GM12892 (cell line): ENCODE measurements at places on chromosomes 12 and 14.

DNA sequence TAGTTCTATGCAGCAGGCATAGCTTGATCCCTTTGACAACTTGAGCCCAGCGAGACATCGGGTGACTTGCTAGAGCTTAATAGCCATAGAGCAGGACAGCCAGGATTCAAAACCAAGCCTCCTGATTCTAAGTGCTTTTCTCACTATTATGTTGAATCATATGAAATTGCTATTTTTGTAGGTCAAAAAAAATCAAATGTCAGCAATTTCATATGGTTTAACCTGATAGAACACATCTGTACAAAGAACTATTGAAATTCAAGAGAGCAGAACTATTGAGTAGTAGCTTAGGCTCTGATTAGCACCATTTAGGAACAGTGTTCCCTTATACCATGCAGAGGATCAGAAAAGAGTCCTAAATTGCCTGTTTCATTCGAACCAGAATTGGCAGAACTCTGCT is 132.0 kb downstream of the EMP1 start:
- no peak for DNase-seq

GRCh38 chr12:27840229-27840999 is 60.4 kb upstream of the MANSC4 start:
- DNase-seq: no peak

DNA sequence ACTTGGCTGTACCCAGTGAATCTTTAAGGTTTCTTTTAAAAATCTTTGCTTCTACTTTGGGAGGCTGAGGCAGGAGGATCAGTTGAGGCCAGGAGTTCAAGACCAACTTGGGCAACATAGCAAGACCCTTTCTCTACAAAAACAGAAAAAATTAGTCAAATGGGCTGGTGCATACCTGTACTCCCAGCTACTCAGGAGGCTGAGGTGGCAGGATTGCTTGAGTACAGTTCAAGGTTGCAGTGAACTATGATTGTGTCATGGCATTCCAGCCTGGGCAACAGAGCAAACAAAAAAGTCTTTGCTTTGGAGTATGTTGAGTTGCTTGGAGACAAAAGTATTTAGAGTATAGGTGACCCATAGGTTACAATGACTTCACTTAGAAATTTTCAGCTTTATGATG is 6.2 kb upstream of the DDX55 start:
- DNase-seq: no peak

DNA sequence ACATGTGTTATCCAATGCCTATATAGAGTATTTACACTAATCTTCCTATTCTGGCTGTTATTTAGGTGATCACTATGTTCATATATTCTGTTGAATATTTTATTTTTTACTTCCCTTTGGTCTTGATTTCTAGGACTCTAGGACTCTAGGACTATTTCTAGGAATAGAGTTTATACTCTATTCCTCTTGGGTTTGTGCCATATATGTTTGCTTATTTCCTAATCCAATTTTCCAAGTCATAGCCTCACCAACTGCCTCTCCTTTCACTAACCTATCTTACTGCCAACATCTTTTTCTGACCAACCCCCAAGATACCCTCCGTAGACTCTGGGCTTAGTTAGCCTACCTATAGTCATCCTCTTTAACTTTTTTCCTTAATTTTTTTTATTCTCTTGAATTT is 28.5 kb downstream of the ARF6 start:
- no peak for DNase-seq

- no peak for DNase-seq
Observed at GRCh38 chr14:106393742-106394141, 867.4 kb downstream of the TMEM121 start.

DNA sequence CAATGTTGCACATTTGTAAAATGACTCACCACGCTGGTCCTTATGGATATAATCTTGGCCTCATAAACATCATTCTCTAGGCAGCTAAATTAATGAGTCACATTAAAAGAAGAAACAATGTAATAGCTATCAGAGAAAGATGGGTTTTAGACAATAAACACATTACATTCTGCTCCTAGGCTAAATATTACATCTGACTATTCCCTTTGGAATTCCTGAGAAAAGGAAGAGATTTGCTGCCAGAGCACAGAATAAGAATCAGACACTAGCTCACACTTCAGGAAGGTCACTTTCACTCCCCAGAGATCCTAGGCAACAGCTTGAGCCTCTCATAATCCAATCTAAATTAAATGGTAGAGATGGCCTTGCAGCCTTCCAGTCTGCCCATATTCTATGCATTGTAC is 218.2 kb downstream of the PTPRO start:
- DNase-seq: no peak

- no peak for DNase-seq
Observed at GRCh38 chr12:92162079-92162478, 16.4 kb upstream of the BTG1 start.

DNA sequence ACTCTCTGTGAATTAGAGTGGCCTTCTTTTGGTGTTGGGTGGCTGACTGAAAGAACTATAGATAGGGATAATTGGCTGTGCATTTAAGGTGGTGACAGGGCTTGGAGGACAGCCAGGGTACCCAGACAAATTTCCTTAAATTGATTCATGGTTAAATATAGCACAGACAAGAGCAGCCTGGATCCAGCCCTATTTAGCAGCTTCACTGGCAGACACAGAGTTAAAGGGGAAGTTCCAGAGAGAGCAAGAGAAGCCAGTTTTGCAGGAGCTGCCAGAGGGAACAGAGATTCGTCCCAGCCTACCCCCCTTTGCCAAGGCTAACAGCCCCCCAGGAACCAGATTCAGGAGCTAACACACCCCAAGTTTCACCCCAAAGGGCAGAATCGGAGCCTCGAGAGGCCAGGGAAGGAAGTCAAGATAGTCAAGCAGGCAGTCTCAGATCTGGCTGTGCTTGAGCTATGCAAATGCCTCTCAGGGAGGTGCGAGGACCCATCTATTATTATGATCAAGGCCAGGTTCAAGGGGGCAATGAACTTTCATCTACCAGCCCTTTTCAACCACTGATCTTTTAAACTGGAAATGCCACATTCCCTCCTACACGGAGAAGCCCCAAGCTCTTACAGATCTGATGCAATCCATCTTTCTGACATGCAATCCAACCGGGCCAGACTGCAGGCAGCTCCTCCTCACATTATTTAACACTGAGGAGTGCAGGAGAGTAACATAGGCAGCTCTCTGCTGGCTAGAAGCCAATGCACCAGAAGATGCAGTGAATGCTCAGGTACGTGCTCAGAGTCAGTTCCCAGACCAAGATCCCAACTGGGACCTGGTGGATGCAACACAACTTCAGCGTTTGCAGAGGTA is 58.2 kb downstream of the DHRS2 start:
- no peak for DNase-seq

GRCh38 chr14:91399868-91400640 is 17.6 kb downstream of the CCDC88C start:
- DNase-seq: peak; percentile 64

DNA sequence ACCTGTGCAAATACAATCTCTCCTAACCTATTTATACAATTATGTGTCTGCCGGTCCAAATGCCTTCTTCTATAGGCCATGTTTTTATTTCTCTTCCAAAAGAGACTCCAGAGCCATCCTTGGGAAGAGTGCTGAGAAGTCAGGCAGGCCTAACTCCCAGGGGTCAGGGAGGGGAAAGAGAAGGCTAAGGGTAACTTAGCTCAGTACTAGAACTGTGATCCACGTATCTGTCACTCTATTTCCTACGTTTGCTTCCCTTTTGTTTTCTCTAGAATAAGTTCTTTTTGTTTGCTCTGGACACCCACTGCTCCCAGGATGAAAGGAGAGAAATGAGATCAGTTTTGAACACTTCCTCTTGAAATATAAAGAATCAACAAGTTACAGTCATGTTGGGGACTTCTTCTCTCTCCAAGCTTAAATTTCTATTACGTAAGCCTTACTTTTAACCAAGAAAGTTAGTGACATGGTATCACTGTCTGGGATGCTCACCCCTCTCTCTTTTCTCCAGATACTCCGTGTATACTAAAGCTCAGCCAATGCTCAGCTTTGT is 79.2 kb downstream of the DAD1 start:
- no peak for DNase-seq

DNA sequence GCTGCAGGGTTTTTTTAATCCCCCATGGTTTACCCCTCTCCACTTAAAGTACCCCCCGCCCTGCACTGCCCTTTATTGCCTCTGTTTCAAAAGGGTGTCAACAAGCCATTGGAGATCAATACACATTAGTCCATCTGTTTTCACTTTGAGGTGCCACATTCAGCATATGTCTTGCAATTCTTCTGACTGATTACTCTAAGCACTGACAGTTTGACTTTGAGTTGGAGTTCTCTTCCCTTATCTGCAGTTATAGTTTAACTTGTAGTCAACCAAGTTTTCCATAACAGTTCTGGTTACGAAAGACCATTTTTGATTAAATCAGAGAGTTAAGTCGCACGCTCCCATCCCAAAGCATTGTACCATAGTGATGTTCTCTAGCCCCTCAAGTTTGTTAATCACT is 260.8 kb upstream of the TBX3 start:
- no peak for DNase-seq

DNA sequence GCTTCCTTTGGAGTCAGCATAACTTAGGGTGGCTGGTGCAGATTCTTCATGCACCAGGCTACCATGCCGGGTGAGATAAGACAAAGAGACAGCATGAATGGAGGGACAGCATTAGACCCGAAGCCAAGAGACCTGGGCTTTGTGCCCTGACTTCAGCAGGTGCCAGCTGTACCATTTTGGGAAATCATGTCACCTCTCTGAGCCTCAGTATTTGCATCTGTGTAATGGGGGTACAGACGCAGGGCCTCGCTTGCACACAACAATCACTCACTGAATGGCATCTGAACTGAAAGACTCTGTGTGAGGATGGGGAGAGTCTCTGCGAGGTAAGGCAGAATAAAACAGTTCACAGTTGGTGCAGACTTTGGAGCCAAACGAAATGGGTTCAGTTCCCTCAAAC is 1053.7 kb downstream of the VRK1 start:
- DNase-seq: no peak

DNA sequence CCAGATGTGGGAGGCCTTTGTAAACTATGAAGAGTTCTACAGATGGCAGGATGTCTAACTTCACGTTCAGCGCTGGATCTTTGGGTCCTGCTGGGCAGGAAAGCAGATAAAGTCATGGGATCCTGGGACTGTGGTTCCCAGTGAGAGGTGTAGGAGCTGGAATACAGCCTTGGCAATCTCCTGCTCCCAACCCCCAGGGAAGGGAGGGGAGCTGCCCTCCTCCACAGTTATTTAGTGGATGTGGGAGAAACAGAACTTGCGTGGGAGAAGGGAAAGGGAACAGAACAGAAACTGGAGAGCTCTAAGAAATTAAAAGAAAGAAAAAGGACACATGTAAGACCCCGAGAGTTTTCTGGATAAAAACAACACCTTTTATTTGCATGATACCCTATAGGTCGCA is 37.0 kb downstream of the NUAK1 start:
- no peak for DNase-seq

DNA sequence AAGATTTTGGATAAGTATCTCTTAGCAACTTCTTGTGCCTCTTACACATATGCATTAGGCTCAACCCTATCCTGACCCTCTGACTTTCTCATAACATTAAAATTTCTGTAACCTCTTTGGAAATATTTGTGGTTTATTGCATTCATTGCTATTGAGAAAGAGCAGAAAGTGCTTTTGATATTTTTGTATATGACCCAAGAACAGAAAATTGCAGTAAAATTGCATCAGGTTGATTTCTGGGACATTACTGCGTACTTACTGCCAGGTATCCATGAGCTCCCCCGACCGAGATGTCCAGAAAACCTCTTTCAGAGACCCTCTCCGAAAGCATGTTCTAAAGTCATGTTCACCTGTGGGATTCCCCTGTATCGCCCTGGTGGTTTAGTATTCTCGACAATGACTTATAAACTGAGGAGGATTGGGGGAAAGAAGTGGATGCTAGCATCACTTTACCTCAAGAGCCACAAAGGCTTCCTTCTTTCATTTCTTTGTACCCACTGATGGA is 14.5 kb upstream of the IL22 start:
- no peak for DNase-seq
